ENCODE measurements at places on chromosomes 2 and 18.

- no peak for DNase-seq
Observed at GRCh38 chr2:133571249-133571648, 3.0 kb upstream of the NCKAP5 start.

DNA sequence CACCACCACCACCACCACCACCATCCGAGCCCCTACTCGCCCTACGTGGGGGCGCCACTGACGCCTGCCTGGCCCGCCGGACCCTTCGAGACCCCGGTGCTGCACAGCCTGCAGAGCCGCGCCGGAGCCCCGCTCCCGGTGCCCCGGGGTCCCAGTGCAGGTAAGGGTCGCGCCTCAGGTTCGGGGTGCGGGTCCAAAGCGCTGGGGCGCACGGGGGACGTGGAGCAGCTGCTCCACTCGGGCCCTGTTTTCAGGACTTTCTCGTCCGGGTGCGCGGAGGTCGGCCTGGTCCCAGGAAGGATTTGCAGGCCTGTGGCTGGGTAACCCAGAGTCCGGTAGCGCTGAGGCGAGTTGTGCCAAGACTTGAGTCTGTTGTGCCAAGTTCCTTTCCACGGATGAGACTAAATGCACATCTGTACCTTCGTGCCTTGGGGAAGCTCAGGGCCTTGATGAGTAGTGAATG is 2.8 kb downstream of the GATA6 start:
- no peak for DNase-seq

DNA sequence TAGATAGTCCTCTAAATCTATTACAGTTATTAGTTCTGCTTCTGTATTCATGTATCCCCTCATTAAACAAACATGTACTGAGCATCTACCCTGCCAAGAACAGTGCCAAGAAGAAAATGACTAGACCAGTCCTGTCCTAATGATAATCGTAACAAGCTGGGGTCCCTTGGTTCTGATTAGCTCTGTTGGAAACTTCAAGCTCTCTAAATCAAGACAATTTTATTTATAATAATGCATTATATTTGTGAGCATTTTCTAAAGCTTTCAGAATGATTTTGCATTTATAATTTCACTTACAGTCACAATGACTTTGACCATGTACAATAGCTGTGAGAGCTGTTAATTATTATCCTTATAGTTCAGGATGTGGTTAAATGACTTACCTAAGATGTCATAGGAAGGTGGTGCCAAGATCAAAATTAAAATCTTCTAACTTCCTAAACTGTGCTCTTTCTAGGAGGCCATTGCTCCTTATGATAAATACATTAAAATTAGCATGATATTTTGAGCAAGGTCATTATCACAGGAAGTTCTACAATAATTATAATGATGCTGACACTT is 336.5 kb upstream of the SLC39A10 start:
- no peak for DNase-seq

DNA sequence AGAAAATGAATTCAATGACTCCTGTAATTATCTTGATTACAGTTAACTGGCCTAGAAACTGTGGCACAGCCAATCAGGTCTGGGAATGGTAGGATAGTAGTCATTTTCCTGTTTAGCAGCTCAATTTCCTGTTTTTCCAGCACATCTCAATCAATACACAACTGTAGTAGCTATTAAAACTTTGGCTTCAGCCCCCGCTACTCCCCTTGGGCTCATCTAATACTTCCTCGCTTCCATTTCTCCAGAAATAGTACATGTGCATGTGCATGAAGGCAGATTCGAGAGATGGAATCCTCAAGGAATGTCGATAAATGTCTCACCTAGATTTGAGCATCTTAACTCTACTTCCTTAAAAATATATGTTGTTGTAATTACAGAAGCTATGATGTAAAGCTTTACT is 9.7 kb downstream of the COBLL1 start:
- DNase-seq, result no peak

DNA sequence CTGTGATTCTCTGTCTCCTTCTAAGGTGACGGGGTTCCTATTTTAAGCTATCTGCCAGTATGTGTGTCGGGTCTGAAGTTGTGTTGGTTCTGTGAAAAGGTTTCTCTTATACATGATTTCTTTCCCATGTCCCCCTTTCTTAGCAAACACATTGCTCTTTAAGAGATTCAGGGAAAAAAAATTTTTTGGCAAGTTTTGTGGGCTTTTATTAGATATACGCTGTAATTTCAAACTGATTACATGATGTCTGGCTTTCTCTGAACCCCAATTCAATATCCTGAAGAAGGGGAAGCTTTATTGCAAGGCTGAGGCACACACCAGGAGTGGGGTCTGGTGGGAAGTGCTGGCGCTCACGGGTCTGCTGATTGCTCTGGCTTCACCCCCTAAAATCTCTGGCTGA is 210.6 kb downstream of the AGPS start:
- DNase-seq, result no peak

GRCh38 chr2:76563730-76564129 is 853.0 kb upstream of the GCFC2 start:
- DNase-seq, result no peak

DNA sequence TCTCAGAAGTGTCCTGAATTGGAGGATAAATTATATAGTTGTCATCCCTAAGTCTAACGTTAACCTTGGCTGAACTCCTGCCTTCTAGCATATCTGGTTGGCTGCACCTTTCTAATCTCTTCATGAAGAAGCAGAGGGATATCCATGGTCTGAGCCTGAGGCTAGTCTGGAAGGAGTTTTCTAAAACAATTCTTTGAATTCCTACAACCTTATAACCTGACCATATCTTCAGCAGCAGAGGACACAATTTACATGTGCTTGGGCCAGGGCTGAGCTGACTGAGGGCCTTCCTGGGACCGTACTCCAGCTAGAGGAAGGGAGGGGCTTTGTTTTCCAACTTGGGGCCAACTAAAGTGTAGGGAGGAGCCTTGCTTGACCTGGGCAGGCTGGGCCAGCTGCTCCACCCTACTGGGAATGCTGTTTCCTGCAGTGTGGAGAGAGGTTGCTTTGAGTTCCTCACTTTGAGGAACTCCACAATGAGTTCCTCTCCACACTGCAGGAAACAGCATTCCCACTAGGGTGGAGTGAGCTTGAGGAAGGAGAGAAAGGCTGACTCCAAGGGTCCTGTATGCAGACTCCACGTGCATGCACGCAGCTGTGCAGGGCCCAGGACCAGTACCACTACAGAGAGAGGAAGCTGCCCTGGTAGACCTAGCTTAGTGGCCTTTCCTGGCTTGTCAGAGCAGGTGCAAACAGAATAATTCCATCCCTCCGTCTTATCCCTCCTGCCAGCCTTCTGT is 19.6 kb downstream of the CEP68 start:
- no peak for DNase-seq

DNA sequence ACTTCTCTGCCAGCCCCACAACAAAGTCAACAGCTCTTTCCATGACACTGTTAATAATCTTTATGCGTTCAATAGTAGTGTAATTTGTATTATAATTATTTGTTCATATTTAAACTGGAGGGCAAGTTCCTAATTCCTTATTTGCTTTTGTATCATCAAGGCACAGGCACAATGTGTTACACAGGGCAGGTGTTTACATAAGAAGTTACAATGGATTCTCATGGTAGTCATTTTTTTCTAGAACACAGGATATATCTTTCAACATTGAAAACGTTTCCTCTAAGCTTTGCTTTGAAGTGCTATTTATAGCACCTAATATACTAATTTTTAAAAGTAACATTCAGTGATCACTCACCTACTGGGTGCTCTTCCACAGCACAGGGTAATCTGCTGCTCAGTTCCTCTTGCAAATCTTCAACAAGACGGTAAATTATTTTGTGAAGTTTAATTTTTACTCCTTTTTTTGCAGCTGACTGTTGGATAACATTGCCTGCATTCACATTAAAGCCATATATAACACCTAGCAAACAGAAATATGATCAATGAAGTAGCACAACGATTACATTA is 7.3 kb downstream of the RPS27A start:
- no peak for DNase-seq

GRCh38 chr2:199679883-199680282 is 171.1 kb downstream of the FTCDNL1 start:
- DNase-seq, result no peak

DNA sequence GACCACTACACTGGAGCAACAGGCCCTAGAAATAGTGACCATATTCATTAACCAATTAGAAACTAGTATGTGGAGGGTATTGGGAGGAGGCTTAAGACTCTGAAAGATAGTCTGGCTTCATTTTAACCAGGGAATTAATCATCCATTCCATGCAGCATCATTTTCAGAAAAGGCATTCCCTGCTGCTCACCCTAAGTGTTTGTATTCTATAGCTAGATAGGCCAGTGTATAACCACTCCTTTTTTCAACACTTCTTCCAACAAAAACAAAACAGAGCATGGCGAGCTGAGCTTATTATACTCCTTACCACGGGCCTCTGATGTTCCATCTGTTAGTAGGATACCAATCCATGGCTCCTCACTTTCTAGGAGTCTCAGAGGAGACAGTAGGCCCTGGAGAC is 112.0 kb upstream of the PKDCC start:
- DNase-seq, result no peak

DNA sequence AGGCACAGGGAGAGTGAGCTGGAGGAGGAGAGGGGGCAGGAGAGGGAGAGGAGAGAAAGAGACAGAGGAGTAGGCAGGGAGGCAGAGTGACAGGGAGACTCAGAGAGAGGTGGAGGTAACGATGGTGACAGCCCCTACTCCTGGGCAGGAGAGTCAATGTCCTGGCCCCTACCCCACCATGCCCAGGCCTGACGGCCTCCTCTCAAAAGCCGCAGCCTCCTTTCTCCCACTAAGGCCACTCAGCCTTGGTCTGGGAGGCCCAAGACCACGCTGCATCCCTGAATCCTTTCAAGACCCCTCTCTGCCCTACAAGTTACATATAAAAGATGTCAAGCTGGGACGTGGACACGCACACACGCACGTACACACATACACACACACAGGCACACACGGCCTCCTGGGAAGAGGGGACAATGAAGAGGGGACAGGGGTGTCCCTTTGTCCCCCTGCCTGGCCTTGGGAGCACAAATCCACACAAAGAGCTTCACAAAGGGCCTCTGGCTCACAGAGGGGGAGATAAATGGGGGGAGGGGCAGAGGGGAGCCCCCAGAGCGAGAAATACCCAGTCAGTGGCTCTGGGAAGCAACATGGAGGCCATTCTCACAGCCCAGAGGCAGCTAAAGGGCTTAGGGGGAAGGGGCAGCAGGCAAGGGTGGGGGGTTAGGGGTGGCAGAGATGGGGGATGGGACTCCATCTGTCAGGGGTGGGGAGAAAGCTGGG is 19.5 kb upstream of the TNS1 start:
- DNase-seq, result no peak

DNA sequence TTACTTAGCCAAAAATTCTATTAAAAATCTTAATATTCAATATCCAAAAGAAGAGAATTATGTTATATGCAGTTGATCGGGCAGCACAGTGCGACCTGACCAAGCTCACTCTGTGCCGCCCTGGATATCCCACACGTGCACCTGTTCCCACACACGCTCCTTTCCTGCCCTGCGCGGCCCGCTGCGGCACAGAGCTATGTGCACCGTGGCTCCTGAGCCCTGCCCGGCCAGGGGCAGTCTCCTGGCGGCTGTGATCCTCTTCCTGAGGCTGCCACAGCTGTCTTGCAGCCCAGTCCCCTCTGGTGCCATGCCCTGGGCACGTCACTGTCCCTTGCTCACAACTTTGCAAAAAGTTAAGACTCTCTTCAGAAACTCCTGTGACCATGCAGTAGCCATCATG is 29.3 kb downstream of the TRAPPC12 start:
- no peak for DNase-seq

DNA sequence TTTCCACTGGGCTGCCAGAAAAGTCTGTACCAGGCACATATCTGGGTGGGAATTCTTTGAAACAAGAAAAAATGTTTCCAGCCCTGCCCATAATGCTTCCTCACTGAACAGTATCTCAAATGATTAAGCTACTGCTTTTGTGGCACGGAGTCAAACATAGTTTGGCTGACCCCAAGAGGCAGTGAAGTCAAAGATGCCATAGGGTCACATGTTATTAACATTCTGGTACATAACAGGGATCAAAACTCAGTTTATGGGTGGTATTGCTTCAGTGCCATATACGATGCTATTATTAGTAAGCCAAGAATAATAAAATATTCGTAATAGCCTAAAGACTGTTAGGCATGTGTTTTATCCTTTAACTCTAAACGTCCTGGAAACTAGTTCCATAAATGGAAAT is 112.4 kb downstream of the FEZ2 start:
- no peak for DNase-seq

DNA sequence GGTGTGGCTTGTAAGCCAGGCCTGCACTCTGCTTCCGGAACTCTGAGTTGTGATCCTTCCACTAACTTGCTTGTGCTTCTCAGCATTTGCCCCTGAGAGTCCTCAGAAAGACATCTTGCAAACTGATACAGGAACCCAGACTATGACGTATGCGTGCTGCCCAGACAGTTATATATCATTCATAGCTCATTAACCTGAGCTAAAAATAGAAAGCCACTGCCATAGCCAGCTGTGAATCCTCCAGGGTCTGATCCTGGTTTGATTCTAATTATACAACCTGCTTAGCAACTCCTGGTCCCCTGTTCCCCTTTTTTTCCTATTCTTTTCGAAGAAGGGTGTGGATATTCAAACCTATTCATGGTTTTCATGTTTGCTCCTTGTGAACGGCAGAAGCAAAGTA is 63.7 kb downstream of the MARCHF4 start:
- no peak for DNase-seq

DNA sequence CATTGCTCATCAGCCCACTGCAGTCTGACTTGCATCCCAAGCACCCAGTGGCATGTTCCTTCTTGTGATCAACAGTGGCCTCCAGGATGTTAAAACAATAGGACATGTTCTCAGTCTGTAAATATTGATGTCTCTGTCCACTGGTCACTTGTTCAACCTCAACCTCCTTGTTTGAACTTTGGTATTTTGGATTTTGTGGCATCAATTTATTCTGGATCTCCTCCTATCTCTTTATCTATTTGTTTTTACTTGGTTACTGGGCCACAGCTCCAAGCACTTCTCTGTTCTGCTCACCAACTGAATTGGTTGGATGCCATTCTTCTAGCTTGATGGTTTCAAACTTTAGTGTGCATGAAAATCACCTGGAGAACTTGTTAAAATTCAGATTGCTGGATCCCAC is 1414.8 kb upstream of the CELF4 start:
- DNase-seq, result no peak

DNA sequence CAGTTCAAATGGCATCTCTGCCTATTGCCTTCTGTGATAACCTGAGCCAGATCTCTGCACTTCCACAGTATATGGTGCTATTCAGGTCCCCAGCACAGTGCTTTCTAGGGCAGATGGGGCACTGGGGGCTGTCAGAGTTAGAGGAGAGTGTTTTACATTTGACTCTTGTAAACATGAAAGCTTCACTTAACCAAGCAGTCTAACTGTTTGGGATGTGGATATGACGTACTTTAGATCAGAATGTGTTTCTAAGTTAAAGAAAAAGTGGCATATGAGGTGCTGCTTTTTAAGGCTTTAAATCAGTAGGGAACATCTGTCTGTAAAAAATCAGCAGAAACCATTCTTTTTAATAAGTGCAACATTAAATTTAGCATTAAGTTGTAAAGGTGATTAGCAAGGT is 75.7 kb downstream of the MYO1B start:
- no peak for DNase-seq

DNA sequence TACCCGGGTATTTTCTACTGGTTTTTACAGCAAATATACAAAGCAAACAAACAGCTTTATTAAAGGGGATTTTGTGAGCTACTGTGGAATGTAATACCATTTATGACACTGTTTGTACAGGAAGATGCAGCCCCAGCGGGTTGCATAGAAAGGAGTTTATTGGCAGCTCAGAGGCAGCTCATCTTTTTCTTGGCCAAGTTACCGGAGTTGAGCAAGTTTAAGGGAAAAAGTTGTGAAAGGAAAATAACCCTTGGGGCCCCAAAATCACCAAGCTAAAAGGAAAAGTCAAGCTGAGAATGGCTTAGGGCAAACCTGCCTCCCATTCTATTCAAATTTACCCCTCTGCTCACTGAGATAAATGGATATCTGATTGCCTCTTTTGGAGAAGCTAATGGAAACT is 60.8 kb downstream of the MOB4 start:
- no peak for DNase-seq

Data from HuH-7.5 (cell line).